ENCODE measurements at places on chromosomes 1 and 21.

DNA sequence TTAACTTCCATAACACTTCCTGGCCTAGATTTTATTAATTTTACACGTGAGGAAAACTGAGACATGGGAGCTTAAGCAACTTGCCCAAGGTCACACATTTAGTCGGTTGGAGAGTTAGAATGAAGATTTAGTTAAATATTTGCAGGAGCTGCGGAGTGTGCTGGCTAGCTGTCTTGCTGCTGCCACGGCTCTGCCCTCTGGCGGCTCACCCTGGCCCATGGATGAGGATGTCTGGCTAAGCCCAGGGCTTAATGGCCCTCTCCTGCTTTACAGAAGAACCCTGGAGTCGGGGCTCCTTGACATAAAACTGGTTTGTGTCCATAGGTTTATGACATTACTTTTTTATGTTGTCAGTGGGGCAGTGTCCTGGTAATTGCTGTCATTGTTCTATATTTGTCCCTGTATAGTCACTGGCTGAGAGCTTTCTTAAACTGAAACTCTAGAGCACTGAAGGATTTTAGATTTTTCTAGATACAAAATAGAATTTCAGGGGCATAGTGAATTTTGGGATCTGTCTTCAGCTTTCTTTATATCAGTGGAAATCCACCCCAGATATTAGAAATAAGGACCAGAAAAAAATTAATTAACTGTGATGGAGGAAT is 88.9 kb upstream of the WLS start:
- DNase-seq: no peak

DNA sequence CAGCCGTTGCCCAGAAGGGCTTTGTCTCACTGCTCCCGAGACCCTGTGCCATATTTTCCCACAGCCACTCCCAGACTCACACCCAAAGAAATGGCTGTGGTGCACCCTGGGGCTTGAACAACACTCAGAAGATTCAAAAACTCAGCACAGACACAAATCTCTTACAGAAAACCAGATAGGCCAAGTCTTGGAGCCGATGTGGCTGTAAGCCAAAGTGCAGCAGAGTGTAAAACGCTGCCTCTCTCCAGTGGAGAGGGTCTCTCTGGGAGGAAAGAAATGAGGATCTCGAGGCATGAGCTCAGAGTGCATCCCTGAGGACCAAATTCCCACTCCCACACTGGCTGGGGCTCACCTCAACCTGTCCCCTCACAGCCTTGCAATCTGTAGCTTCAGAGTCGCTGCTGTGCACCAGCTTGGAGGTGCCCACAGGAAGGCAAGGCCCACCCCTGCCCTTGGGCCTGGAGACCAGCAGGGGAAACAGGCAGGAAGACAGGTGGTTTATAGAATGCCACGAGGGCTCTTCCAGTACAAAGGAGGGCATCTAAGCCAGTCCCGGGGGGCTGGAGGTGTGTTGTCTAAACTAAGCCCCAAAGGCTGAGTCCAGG is 171.3 kb upstream of the AJAP1 start:
- no peak for DNase-seq

DNA sequence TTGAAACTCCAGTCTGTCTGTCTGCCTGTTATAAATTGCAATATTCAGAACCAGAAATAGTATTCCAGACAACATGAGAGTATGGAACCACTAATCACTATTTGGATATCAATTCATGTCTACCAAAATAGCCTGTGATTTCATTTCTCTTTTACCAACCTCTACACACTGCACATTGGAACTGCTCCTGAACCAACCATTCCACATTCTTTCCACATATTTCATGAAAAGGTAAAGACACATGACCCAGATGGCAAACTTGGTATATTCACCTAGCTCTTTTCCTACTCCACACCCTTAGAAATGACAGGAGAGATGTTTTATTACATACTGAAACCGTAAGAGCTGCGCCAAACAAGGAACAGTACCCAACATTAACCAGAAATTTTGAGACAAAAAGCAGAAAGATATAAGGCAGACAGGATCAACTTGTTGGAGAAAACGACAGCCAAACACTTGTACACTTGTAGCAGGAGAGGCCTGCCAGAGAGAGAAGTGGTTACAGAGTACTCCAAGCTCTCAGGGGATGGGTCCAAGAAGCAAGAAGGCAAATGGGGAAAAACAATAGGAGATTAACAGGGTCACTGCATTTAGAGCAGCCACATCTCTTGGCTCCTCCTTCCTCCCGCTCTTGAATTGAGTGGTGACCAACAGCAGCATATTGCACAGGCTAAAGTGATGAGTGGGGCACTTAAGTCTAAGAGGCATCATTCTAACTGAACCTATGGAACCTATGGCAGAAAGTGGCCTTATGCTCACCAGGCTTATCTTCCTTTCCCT is 148.7 kb downstream of the SETD4 start:
- no peak for DNase-seq

- no peak for DNase-seq
These were observed 25.8 kb upstream of the MPZL1 start for GRCh38 chr1:167695756-167696561.

GRCh38 chr1:228740543-228741317 is 5.5 kb downstream of the RHOU start:
- no peak for DNase-seq

DNA sequence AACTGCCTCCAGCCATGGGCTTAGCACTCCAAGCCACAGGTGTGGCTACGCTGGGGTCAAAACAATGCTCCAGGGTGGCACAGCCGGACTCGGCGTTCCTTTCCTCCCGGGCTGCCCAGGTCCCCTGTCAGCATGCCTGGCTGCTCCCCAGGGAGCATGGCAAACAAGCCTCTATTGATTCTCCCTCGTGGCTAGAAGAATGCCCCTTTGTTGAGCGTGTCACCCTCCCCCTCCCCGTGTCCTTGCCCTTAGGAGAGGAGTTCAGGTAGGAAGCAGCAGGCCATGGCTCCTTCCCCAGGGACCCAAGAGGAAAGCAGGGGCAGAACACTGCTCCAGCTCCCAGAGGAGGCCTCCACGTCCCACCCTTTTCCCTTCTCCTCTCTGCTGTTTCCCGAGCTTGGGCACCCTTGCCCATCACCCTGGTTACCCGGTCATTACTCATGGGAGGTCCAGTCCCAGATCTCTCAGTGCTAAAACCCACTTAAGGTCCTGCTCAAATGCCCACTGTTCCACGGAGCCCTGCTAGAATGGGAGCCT is 57.4 kb upstream of the CITED4 start:
- no peak for DNase-seq

DNA sequence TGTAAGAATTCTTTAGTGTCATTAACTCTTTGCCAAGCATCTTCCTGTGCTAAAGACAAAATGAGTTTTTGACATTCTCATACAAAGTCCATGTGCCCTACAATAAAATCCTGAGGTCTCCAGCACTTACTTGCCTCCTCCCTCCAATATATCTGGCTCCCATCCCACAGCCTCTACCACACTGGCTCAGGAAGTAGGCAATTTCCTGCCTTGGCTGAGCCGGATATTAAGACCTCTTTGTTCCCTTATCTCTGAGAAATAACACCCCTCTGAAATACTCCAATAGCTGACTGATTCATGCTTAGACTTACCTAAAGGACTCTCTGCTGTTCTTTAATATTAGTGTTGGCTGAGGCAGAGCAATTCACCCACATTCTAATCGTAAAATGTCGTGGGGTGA is 37.6 kb upstream of the GORAB start:
- DNase-seq: no peak

DNA sequence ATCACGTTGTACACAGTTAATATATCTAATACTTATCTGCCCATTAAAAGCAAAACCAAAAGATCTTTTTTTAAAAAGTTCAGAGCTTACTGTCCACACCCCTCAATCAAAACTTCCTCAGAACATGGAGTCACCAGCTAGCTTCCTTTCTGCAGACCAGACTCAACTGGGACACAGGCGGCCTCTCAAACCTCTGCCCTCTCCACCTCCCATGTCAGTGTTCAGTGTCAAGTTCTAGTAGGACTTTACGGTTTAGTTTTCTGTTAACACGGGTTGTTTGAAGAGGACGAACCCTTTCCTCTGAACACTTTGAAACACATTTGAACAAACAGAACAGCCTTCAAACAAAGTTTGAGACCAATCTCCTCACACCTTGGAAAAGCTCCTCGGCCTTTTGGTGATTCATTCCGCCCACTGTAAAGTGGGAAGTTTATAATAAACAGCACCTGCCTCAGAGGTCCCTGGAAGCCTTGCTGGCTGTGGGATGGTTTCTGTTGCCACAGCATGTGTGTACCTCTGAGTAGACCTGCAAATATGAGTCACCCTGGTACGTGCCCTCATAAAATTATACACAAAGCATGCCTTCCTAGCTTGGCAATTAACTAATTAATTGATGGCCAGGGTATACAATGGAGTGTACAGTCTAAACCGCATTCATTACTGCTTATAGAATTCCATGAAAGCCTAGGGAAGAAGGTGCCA is 48.4 kb upstream of the SIPA1L2 start:
- DNase-seq: no peak

DNA sequence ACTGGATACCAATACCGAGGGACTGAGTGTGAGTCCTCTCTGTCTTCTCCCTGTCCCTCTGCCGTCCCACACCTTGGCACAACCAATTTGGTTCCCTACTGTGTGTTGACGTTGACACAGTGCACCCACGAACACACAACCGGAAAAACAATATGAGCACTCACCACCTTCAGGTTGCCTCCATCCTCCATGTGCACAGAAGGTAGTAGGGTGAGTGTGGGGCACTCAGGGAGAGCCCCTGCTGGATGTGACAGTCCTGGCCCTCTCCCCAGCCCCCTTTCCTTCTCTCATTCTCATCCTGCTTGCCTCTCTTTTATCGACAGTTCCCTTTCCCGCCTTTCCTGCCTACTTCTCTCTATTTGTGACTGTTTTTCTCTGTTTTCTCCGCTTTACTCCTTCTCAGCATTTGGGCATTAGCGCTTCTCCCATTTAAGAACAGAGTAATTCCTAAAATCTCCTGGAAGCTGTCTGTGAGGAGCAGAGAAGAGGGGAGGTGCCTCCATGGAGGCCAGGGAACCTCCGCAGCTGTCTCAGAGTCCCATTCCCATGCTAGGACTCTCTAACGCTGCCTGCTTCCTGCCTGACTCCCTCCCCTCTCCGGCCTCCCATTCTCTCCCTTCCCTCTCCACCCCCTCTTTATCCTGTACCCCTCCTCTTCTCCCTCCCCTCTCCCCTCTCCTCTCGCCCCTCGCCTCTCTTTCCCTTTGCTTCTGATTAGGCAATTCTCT is 16.4 kb downstream of the CADM3 start:
- DNase-seq: no peak

DNA sequence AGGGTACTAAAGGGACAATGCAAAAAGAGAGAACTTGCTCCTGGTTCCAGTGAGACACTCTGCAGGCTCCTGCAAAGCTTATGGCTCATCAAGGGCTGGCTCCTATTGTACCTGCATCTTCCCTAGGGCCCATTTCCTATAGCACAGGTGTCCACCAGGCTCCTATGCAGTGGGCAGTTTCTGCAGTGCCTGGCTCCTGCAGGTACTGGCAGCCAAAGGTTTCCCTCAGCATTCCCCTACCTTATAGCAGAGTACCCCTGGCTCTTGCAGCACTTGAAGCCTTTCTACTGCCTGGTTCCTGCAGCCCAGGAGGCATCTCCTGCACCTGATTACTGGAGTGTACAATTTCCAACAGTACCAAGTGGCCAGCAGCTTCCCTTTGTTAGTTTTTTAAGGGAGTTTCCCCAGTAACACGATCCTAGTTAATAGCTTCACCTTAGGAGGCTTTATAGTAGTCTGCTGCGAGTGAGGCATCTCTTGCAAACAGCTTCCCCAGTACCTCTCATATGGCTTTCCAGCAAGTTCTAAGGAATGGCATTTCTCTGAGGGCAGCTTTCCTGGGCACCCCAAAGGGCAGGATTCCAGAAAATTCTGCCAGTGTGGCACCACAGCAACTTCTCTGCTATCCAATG is 141.7 kb downstream of the DENND1B start:
- no peak for DNase-seq

DNA sequence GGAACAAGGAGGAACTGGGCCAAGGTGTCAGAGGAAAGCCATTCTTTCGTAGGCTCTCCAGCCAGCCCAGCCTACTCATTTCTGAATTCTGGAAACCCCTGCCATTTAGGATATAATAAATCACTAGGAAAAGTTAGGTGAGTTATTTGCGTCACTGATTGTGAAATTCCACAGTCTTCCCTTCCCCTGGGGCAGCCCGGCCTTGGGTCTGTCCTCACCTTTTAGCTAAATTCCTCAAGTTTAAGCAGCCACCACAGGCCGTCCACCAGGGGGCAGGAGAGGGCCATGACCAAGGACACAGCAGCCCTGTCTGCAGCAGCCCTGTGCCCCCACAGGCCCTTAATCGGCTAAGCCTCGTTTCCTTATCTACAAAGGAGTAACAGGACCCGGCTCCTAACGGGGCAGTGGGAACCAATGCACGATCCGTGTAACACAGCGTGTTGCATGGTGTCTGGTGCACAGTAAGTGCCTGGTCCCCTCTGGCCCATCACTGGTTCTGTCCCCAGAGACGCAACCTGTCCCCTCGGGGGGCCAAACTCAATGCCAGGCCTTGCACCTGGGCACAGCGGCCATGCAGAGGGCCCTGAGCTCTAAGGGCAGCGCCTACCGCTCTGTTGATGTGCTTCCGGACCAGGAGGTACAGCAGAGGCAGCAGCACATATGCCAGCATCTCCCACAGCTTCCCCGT is 18.1 kb downstream of the GPR157 start:
- DNase-seq: peak; percentile 83

DNA sequence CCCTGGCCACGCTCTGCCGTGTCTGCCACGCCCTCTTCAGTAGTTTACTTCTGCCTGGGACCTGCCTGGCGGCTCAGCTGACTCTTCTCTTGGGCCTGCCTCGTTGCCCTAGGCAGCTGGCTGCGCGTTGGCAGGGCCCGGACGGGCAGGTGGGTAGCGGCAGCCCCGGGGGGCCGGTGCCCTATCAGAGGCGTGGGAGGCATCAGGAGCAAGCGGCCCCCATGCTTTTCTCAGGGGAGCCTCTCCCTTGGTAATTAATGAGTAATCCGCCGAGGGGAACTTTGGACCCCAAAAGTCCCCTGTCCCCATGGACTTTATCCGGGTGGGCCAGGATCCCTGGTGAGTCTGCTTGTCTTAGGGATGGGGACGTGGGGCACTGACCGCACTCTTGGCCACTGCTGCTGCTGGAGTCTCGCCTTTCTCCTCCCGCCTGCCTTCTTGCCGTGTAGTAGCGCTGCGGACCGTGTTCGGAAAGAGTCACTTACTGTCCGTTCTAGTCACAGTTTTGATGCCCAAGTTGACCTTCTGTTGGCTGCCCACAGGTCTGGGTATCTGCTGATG is 22.7 kb downstream of the SKI start:
- no peak for DNase-seq

- DNase-seq: no peak
These were observed 3.1 kb upstream of the UBE2G2 start for GRCh38 chr21:44804762-44805161.

GRCh38 chr1:109850194-109850593 is 60.5 kb upstream of the CSF1 start:
- no peak for DNase-seq

DNA sequence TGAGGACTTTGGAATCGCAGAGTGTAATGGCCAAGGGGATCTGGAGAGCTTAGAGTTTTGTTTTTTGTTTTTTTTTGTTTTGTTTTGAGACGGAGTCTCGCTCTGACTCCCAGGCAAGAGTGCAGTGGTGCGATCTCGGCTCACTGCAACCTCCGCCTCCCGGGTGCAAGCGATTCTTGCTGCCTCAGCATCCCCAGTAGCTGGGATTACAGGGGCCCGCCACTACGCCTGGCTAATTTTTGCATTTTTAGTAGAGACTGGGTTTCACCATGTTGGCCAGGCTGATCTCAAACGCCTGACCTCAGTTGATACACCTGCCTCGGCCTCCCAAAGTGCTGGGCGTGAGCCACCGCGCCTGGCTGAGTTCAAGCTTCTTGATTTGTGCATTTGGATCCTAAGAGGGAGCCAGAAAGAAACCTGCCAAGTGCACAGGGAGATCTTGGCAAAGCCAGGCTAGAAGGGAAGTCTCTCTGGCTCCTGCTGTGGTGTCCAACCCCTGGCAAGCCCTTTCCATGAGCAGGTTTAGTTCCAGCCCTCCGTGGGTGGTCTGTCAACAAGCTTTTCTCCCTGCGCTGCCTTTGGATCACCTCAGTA is 852 bp downstream of the FAAH start:
- DNase-seq: no peak

Measured in germinal center (tissue), 1 donor.